ENCODE measurements at places on chromosomes 7 and 10.

GRCh38 chr7:94561841-94562514 lies 52.4 kb downstream of the CASD1 start:
- DNase-seq: no peak

- no peak for DNase-seq
Measured at GRCh38 chr7:32609463-32609862, 114.2 kb downstream of the AVL9 start.

- no peak for DNase-seq
Measured at GRCh38 chr7:125605241-125605640, 675.6 kb upstream of the POT1 start.

DNA sequence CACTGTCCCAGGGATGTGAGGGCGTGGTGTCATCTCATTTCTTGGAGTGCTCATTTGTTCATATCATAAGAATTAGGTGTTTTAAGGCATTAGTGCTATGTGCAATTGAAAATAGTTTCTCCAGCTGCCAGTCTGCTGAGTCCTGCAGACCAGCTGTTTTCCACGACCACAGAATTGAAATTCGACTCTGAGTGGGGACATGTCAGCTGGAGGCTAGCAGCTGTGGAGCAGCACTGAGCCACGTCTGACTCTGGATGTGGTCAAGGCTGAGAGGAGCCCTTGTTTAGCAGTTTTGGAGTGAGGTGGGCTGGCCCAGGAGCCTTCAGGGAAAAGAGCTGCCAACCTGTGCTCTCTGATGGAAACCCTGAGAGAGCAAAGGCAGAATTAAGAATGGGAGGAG lies 156.3 kb upstream of the GRB10 start:
- no peak for DNase-seq

GRCh38 chr7:139682136-139683013 lies 95.4 kb downstream of the HIPK2 start:
- no peak for DNase-seq

DNA sequence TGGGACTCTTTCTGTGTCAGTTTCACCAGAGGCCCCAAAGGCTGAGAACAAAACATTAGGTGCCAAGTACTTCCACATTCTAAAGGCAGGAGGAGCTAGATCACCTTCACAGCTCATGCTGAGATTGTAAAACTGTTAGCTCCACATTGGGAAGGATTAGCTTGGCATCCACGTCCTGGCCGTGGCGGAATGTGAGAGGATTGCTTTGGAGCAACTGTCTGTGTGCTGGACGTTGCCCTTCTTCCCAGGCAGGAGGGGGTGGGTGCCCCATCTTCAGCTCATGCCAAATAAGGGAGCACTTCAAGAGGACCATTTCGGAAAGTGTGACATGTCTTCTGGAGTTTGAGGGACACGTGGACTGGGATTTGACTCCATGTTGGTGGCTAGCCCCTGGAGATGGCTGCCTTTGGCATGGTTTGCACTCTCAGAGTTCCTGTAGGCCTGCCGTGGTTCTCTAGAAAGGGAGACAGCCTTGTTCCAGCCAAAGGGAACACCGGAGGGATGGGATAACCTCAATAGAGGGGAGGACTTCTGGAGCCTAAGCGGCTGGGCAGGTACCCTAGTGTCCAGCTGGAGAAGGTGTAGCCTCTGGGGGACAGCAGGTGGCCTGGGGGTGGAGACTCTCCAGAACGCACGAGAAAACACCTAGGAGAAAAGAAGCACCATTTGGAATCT lies 19.9 kb upstream of the FMC1 start:
- DNase-seq: no peak

- DNase-seq: no peak
Measured at GRCh38 chr7:66500087-66500486, 128.6 kb upstream of the KCTD7 start.

GRCh38 chr10:30320248-30320647 lies 28.8 kb downstream of the MTPAP start:
- no peak for DNase-seq

DNA sequence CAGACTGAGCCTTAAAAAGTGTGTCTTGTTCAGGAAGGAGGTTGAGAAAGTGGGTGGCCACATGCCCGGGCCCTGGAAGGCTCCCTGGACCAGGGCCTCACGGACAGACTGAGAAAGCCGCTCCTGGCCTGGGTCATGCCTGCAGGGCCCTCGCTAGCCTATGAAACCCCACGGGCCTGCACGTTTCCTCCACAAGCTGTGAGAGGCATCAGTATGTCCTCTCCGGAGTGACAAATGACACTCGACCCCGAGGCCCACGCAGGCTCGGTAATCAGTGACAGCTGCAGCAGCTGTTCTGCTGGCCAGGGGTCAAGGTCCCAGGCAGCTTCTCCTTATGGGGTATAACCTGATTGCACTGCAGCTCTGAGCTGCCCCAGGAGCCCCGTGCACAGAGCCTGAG lies 47.6 kb downstream of the ASB13 start:
- DNase-seq: no peak

DNA sequence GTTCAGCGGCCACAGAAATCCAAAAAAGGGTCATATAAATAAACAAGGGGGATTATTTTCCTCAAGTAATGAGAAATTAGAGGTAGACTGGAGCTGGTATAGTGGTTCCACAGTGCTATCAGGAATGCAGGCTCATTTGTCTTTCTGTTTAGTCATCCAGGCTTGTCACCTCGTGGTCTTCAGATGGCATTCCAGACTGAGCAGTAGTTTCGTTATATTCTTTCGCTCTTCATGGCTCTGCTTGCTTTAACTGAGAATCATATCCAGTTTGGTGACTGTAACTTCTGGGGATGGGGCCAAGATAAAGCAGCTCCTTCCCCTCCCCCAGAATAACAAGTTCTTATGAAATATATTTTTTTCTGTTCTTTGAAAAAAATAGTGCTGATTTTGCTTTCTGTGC lies 9.5 kb downstream of the ANKIB1 start:
- DNase-seq: no peak

DNA sequence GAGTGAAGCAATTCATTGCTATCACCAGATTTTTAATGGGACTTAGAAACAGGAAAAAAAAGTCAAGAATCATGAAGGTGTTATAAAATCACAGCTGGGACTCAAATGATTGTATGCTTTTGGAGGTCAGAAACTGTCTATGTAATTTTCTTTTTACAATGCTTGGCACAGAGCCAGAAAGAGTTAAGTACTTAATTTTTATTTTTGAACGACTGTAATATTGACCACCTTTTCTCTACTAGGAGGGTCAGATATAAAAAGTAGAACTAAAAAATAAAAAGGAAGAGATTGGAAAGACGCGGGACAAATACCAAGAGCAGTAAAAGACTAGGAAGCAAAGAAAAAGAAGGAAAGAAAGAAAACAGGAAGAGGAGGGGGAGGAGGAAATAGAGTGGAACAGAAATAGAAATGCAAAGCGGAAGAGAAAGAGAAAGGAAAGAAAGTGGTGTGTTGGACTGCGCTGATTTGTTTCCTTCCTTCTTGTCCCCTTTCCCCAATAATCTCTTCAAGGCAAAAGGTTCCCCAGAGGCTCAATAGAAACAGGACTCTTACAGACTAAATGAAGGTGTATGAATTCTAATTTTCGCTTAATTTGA lies 23.2 kb upstream of the C1GALT1 start:
- DNase-seq: no peak

DNA sequence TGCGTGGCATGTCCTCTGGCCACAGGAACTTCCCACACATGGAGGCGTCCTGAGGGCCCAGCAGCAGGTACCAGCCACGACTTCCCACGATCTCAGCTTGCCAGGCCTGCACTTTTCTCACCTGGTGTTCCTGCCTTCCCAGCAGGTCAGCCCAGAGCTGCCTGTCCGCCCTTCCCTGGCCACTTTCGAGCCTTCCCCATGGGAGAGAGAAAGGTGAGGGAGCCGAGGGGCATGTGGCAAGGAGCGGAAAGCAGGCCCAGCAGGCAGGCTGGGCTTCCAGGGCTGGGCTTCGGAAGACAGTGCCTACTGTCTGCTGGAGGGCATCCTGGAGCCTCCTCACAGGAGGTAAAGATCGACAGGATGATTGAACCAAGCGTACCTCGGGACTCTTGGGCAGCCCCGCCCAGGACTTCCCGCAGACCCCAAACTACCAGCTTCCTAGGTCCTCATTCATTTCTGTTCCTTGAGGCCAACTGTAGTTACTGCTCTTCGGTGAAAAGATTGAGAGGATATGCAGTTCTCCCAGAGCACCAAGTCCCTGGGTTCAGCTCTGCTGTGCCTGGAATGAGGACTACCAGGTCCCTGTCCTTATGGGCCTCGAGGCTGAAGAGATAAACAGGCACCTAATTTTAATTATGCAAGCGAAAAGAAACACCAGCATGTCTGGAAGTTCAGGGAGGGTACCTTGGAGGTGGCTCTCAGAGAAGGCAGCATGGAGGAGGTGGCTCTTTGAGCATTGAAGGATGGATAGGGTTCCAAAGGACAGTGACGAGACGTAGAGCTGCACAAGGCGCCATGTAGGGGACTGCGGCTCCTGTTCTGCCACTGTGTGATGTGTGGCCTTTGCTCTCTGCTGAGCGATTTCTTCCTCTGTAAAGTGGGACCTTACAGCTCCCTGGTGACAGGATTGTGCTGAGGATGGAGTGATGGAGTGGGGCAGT lies 87.8 kb downstream of the ZMIZ1 start:
- DNase-seq: no peak

DNA sequence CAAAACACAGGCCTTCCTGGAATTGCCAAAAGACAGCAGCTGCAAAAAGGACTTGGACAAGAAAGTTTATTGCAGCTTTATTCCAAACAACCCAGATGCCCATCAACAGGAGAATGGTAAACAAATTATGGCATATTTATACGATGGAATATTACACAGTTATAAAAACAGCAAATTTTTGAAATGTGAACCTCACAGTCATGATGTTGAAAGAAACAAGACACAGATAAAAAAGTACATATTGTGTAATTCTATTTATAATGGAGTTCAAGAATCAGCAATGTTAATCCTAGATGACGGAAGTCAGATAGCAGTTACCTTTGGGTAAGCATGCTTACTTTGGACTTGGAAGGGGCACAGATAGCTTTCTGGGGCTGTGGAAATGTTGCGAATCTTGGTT lies 44.4 kb downstream of the SYPL1 start:
- no peak for DNase-seq

Data from coronary artery (tissue), 2 donors.